T1000 (cell line): ENCODE measurements at places on chromosomes 16 and 17.

GRCh38 chr17:32158870-32159585, 16.7 kb downstream of the RHOT1 start:
- no peak for DNase-seq

- no peak for DNase-seq
Observed at GRCh38 chr17:8892338-8892690, 24.8 kb upstream of the PIK3R6 start.

GRCh38 chr17:43601280-43602039, 55.3 kb upstream of the ETV4 start:
- DNase-seq = no peak

DNA sequence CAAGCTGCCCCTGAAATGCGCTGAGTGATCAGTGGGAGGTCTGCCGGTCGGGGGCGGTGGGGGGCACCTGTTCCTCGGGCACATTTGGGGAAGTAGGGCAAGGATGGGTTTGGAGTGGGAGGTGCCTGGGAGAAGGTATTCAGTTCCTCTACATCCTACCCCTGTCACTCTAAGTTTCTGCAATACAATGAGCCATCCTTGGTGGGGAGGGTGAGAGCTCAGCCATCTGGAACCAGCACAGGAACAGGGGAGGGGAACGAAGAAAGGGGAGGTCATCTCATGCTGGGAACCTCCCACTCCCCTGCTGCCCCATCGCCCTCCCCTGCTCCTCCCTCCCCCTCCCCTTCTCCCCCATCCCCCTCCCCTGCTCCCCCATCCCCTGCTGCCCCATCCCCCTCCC, 4.2 kb downstream of the DPH1 start:
- DNase-seq = peak; percentile 22

GRCh38 chr17:77178050-77178449, 37.3 kb downstream of the SEC14L1 start:
- DNase-seq = no peak

- no peak for DNase-seq
Observed at GRCh38 chr16:29988346-29989075, 6.9 kb downstream of the HIRIP3 start.

- no peak for DNase-seq
Observed at GRCh38 chr16:79856581-79856980, 256.0 kb upstream of the MAF start.

GRCh38 chr16:27226476-27226875, 23.1 kb downstream of the KDM8 start:
- no peak for DNase-seq

GRCh38 chr17:80848449-80849102, 143.1 kb upstream of the CHMP6 start:
- no peak for DNase-seq

- DNase-seq = no peak
Observed at GRCh38 chr16:57471852-57472664, 9.6 kb downstream of the POLR2C start.
